ENCODE measurements at places on chromosomes 5 and 9.

DNA sequence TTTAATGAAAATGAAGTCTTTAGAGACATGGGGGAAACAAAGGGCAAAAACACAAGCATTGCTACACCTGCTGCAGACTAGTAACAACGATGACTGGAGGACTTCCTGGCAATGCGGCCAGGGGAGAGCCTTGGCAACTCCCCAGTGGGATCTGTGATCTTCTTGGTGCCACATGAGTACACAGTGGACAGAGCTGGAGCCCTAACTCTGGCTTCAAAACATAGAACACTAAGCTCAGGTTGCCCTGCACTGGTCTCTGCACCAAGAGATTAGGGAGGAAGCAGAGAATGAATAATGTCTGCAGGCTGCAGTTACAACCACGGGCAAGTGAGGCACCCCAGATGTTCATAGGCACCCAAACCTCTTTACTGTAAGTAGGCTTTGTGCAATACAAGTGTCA lies 91.1 kb downstream of the MRPS27 start:
- no peak for DNase-seq

DNA sequence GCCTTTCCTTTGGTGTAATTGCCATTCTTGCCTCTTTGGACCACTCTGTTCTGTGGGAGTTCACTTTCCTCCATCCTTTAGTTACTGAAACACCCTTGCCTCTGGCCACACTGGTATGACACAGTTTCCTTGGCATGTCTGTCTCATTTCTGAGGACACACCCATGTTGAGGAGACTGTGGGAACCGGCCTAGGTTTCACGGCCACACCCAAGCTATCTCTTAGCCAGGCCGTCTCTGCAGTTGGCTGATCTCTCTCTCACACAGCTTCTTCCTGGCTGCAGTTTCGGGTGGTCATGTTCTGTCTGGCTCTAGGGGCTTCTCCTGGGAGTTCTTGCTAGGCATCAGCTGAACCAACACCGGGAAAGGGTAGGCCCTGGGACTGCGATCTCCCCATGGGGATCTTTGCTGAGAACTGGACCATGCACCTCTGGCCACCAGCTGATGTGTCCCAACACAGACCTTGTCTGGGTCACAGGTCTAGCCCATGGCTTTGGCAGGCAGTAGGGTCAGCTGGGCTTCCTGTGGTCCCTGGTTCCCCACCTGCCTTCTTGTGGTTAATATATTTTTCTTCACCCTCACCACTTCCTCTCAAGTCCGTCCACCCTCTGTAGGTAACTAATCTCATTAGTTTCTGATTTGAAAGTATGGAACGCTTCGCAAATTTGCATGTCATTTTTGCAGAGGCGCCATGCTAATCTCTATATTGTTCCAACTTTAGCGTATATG lies 24.9 kb downstream of the ARHGEF37 start:
- no peak for DNase-seq

GRCh38 chr9:12770261-12770660 lies 4.6 kb upstream of the LURAP1L start:
- DNase-seq: no peak

GRCh38 chr5:52748590-52748989 lies 39.1 kb upstream of the ITGA1 start:
- no peak for DNase-seq

GRCh38 chr5:127097278-127097677 lies 24.0 kb upstream of the C5orf63 start:
- no peak for DNase-seq

GRCh38 chr9:34550681-34551270 lies 28.0 kb upstream of the ENHO start:
- DNase-seq: no peak

DNA sequence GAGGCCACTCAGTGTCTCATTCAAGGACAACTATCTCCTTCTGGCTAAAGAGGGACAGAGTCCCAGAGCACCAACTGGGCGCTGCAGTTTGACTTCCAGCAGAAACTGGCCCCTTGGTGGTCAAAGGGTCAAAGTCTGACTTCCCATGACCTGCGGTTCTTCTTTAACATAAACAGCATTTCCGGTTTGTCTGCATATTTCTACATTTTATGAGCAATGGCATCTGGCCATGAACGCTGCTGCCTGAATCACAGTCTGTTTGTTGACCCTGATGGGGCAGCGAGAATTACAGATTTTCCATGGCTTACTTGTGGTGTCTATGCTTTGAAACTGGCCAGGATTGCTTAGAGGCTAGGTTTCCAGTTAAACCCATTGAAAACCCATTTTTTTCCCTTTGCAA lies 1.3 kb downstream of the TNFSF15 start:
- DNase-seq: no peak

GRCh38 chr9:130263601-130264413 lies 1.8 kb upstream of the HMCN2 start:
- no peak for DNase-seq

- no peak for DNase-seq
These were observed 127.2 kb upstream of the PITX1 start for GRCh38 chr5:135161221-135161620.

- no peak for DNase-seq
These were observed 70.3 kb downstream of the INIP start for GRCh38 chr9:112647596-112647995.

- no peak for DNase-seq
These were observed 82.4 kb upstream of the TAS2R1 start for GRCh38 chr5:9712506-9712905.

GRCh38 chr5:156379206-156379605 lies 52.2 kb downstream of the SGCD start:
- DNase-seq: no peak

- no peak for DNase-seq
These were observed 38.8 kb downstream of the PROP1 start for GRCh38 chr5:177957241-177957640.

DNA sequence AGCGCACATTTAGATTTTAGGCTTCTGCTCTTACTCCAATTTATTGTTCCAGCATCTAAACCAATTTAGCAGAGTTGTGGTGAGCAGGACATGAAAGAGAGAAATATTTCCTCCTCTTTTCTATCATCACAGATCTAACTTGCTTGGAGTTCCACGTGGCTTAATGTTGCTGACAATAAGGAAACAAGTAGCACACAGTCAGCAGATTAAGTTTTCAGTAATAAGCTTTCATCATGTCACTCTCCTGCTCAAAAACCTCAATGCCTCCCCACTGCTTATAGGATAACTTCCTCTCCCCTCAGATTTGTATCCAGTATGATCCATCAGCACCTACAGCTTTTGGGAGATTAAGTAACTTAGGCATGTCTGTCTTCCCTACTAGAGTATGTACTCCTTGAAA lies 10.4 kb upstream of the SSBP2 start:
- DNase-seq: no peak

DNA sequence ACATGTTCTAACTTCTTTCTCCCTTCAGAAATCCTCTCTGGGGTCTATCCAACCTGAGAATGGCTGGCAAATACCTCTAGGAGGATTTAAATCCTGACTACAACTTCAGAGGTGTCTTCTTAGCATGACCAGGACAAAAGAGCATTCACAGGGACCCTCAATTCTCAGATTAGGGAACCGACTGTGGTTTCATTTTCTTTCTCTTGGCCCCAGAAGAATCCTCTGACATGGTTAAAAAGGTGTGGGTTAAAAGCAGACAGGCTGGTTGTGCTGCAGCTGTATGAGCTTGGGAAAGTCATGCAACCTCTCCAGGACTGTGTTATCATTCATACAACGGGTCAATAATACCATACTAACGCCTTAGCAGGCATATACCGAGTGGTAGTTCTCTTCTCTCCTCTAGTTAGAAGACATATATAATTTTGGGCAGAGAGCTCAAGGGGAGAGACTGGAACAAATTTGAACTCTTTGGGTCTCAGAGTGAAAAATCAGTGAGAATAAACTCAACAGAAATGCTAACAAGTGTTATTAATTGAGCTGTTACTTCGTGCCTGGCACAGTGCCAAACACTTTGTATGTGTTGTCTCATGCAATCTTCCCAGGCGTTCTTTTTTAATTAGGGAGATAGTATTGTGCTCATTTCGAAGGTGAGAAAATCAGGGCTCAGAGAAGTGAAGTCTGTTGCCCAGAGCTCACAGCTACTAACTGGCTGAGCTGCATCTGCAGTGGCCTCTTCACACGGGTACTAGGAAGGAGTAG lies 35.2 kb downstream of the INSYN2B start:
- DNase-seq: no peak

DNA sequence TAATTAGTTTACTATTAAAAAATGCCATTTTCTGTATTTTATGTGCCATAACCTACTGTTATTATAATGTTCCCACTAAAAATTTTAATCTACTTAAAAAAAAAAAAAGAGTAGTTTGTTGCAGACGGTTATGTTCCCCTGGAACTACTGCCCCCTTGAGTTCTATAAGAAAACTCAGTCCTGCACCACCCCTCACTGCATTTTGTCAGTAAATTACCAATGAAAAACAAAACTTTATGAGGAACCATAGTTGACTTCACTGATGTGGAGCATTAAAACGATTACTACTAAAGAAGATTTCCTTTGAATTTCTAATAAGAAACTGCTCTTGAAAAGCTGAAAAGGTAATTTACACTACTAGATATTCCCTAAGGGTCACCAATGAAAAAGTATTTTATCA lies 288.7 kb downstream of the FBXL17 start:
- DNase-seq: no peak

- DNase-seq: no peak
These were observed 74.0 kb downstream of the KCNN2 start for GRCh38 chr5:114435885-114436299.

- DNase-seq: no peak
These were observed 5.7 kb downstream of the TRIM52 start for GRCh38 chr5:181255276-181255675.

DNA sequence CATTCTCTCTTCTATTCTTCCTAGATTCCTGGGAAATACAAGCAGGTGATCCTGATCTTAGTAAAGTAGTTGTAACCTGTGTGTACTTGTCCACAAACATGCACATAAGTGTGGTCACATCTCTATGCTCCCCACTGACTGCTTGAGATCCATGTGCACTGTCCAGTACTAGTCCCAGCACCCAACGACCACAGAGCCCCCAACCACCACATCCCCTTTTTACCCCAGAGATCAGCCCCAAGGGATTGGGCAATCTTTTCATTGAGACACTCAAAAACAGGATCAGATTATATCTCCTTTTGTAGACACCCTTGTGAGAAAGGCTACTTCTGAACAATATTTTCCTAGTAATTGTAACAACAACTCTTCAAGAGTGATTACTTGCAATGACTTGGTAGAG lies 240.6 kb downstream of the ACTL7B start:
- no peak for DNase-seq

DNA sequence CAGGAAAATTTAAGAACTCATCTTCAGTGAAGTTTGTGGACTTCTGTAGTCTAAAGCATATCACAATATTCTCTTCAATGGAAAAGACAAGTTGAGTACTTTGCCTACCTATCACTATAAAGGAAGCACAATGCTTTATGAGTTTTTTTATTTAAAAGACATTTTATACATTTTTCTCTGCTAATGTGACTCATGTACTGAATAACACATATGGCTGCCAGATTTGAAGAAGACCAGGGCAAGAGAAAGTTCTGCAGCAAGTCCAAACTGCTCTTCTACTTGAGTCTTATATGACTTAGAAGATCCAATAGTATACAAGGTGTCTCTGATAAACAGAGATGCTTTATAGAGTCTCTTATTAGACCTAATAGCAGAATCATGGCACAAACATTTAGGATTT lies 978.4 kb downstream of the TLE4 start:
- no peak for DNase-seq

DNA sequence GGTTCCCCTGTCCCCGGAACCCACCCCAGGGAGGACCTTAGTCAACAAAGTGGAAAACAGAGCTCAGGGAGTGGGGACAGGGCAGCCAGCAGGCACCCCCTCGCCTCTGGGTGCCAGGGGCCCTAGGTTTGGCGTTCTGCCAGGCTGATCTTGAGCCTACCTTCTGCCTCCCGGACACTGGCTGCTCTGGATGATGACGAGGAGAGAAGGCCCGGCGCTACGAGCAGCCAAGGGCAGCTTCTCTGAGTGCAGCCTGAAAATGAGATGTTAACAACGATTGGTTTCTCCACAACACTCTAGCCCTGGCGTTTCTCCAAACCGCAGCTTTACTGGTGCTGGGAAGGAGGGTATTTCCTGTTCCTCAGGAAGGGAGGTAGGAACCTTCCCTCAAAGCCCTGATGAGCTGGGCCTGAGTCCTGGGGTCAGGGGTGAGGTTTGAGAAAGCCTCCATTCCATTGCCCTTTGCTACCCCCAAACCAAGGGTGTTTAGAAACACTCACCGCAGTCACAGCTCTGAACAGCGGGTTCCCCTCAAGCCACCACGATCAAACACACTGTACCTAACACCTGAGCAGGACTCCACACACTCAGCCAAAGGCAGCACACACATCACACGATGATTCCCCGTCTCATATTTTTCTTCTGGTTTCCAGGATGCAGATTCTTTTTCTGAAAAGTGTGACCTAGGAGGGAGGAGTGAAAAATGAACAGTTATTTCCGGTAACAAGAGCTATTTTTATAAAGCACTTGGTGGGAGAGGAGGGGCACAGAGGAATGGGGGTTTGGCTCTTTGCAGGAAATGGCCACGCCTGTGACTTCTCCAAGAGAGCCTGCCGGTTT lies at the start of gene STING1:
Gene STING1 (minus strand): TSS at position 709 of the 840 bp plus-strand sequence. CDS start 1,054 bp downstream, outside the sequence.
- DNase-seq: no peak

GRCh38 chr5:135193213-135194125 lies 159.4 kb upstream of the PITX1 start:
- DNase-seq: no peak

- no peak for DNase-seq
These were observed 6.2 kb downstream of the TRIM32 start for GRCh38 chr9:116693233-116693731.

GRCh38 chr5:90949469-90950358 lies 391.1 kb downstream of the ADGRV1 start:
- DNase-seq: no peak

- peak; percentile 60 for DNase-seq
These were observed at the start of gene PTGS1 for GRCh38 chr9:122370869-122371755. PTGS1 (plus strand) TSS chr9:122371024; CDS start chr9:122371085, 61 bp downstream.

- DNase-seq: no peak
These were observed 102.2 kb downstream of the TRIO start for GRCh38 chr5:14245132-14245925.

- DNase-seq: peak; percentile 31
These were observed 727 bp upstream of the GLIPR2 start for GRCh38 chr9:36135741-36136271.

DNA sequence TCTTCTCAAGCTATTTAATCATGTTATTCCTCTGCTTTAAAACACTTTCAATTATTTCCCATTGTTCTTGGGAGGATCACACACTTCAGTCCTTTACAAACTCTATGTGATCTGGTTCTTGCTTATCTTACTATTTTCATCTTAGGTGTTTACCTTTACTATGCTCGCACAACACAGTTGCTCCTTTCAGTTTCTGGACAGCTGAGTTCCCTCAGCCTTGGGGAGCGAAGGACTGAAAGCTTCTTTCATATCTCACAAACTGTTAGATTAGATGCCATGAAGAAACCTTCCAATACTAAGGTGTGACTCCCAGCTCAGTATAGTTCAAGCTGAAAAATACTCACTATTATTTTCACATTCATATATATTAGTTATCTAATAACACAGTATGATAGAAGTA lies 117.9 kb downstream of the CDC42SE2 start:
- no peak for DNase-seq

- no peak for DNase-seq
These were observed 325.5 kb downstream of the ZNF608 start for GRCh38 chr5:124420952-124421351.
